ENCODE measurements at places on chromosomes 4 and X. TPM values are rescaled to one million over a fixed set of nuclear protein-coding genes. Genes with fewer than 3 reads are reported as not detected.

UGT2A1 gene
- total RNA-seq: not detected

TMEM255A gene
- total RNA-seq: 0.28 TPM

SPATA18 gene
- 2.5 TPM for total RNA-seq

CD38 gene
- total RNA-seq: 0.17 TPM

IL13RA2 gene
- not detected for total RNA-seq

ODAPH gene
- not detected for total RNA-seq

DNA sequence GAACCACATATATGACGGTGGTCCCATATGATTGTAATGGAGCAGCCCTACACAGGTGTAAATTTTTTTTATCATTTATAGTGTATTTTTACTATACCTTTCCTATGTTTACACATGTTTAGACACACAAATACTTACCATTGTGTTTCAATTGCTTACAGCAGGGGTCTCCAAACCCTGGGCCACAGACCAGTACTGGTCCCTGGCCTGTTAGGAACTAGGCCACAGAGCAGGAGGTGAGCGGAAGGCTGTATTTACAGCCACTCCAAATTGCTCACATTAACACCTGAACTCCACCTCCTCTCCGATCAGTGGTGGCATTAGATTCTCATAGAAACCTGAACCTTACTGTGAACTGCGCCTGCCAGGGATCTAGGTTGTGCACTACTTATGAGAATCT lies 201.8 kb upstream of the NDST4 start:
- no peaks in the 10 kb centered on the region for H3K27me3 ChIP-seq
- peak; percentile 39 for DNase-seq
- peaks cover 4% of the 10 kb centered on the region for H3K4me1 ChIP-seq
- H3K27ac ChIP-seq: no peak overlapping the region
- H3K4me3 ChIP-seq: no peak overlapping the region

- no peaks in the 10 kb centered on the region for H3K4me1 ChIP-seq
- H3K36me3 ChIP-seq: no peaks in the 10 kb centered on the region
- peaks cover 65% of the 10 kb centered on the region for H3K27me3 ChIP-seq
- no peak overlapping the region for H3K27ac ChIP-seq
- no peak for DNase-seq
These were observed 3.1 kb upstream of the BCORL1 start for GRCh38 chrX:129979207-129979920.

- no peak for DNase-seq
- H3K27me3 ChIP-seq: no peaks in the 10 kb centered on the region
- no peak overlapping the region for H3K27ac ChIP-seq
- no peak overlapping the region for H3K4me3 ChIP-seq
- no peaks in the 10 kb centered on the region for H3K4me1 ChIP-seq
- H3K36me3 ChIP-seq: no peaks in the 10 kb centered on the region
These were observed 15.6 kb upstream of the LAP3 start for GRCh38 chr4:17561195-17561909.

GRCh38 chrX:20522420-20522819 lies 255.7 kb upstream of the RPS6KA3 start:
- no peak for DNase-seq
- H3K27ac ChIP-seq: no peak overlapping the region
- H3K27me3 ChIP-seq: no peaks in the 10 kb centered on the region
- H3K36me3 ChIP-seq: no peaks in the 10 kb centered on the region

- no peak for DNase-seq
- H3K4me1 ChIP-seq: no peaks in the 10 kb centered on the region
- H3K36me3 ChIP-seq: peaks cover 23% of the 10 kb centered on the region
- H3K4me3 ChIP-seq: no peak overlapping the region
- H3K27me3 ChIP-seq: no peaks in the 10 kb centered on the region
These were observed 64.7 kb downstream of the SLC7A11 start for GRCh38 chr4:138177278-138177968.

DNA sequence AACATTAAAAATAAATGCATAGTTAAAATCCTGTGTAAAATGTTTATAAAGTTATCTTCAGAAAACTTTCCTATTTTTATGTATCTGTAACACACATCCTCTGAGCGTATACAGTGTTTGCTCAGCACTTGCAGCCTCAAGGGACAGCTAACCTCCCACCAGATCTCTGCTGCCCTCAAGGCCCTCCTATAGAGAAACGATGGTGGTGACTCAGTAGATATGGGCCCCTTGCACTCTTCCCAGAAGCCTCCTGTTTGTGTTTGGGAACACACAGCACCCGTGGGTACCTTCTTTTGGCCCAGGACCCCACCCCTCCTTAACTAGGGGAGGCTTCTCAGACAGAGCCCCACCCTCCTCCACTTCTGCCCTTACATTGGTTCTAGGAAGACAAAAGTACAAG lies 26.7 kb downstream of the PJA1 start:
- no peaks in the 10 kb centered on the region for H3K36me3 ChIP-seq
- DNase-seq: no peak
- H3K27me3 ChIP-seq: no peaks in the 10 kb centered on the region
- no peak overlapping the region for H3K27ac ChIP-seq

DNA sequence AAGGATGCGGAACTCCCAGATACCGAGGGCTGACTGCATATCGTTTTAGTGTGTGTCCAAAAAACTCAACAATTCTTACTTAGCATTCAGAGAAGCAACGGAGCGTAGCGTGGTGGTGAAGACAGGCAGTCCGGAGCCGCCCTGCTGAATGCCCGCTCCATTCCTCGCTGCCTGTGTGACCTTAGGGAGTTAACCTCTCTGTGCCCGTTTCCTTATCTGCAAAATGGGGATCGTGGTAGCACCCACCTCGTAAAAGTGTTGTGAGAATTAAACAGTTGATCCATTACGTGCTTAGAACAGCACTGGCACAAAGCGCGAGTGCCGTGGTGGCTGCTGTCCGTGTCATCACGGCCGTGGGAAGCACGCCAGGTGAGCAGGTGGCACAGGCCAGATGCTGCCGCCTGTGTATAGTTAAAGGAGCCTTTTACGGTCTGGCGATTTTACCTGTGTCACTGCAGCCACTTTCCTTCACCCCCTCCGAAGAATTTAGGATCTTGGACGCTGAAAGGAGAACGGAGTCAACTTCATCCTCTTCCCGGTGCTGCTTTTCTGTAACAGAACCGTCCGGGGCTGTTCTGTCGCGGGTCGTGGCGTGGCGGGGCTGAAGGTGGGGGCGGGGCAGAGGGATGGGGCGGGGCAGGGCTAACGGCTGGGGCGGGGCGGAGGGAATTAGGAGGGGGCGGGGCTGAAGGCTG lies 885 bp downstream of the CCDC110 start:
- H3K4me1 ChIP-seq: peaks cover 10% of the 10 kb centered on the region
- H3K27me3 ChIP-seq: peaks cover 23% of the 10 kb centered on the region

DNA sequence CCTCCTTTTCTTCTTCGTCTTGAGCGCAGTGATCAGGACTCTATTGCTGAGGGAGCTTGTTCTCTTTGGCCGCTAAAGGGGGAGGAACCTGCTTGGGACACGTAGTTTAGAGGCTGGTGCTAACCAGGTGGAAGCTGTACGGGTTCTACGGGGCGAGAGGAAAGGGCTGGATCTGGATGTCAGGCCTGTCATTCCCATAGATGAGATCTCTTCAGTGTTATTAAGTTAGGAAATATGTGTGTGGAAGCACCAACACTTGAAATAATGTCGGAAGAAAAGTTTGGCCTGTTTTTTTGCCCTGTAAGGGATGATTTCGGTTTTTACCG lies 643 bp downstream of the SRP72 start:
- peak overlapping the region; percentile 97 for H3K4me3 ChIP-seq
- no peak for DNase-seq
- H3K27me3 ChIP-seq: no peaks in the 10 kb centered on the region
- H3K27ac ChIP-seq: peak overlapping the region; percentile 87

GRCh38 chr4:164595751-164596150 lies 158.2 kb upstream of the SMIM31 start:
- no peak overlapping the region for H3K4me3 ChIP-seq
- no peaks in the 10 kb centered on the region for H3K36me3 ChIP-seq
- H3K27ac ChIP-seq: no peak overlapping the region
- DNase-seq: no peak
- H3K27me3 ChIP-seq: no peaks in the 10 kb centered on the region

DNA sequence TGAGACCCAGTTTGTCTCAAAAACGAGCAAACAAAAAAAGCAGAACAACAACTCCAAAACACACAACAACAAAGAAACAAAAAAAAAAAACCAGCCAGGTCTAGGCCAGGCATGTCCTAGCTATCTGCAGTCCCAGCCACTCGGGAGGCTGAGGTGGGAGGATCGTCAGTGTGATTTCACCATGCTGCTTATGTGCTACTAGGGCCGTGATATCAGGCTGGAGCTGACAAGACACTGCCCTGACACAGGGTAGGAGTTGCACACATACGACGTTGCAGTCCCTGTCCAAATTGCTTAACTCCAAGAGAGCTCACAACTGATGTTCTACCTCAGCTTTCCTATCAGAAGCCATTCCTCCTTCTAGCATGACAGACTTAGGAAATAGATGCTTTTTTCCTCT lies 204.9 kb downstream of the AASDH start:
- H3K27ac ChIP-seq: no peak overlapping the region
- no peaks in the 10 kb centered on the region for H3K27me3 ChIP-seq
- no peak for DNase-seq
- no peaks in the 10 kb centered on the region for H3K36me3 ChIP-seq

GRCh38 chrX:108025954-108026600 lies 18.8 kb upstream of the VSIG1 start:
- H3K36me3 ChIP-seq: no peaks in the 10 kb centered on the region
- H3K4me1 ChIP-seq: no peaks in the 10 kb centered on the region
- no peak overlapping the region for H3K4me3 ChIP-seq
- no peaks in the 10 kb centered on the region for H3K27me3 ChIP-seq
- no peak for DNase-seq
- no peak overlapping the region for H3K27ac ChIP-seq
